ENCODE measurements at places on chromosomes 11 and 22.

DNA sequence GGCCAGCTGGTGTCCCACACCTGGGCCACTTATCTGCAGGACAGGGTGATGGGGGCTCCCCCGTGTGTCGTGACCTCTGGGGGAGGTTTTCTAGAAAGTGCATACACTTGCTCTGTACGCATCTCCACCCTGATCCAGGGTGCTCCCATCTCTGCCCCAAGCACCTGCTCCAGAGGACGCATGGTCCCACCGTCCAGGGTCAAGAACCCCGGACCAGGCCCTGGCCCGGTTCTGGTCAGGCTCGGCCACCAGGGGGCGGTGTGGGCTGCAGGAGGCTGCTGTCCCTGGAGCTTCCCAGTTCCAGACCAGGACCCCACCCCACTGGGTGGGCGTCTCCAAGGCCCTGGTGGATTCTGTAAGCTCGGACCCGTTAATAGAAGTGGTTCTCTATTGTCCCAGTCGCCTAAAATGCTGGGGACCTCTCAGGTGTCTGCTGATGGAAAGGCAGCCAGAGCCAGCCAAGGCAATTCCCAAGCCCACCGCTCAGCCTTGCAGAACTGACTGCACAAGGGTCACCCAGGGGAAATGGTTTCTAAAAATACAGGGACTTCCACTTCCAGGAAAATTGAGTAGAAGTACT, 34.7 kb upstream of the SEPTIN5 start:
- no peak for ATAC-seq

GRCh38 chr11:1773131-1773993, 9.6 kb upstream of the CTSD start:
- ATAC-seq = no peak

DNA sequence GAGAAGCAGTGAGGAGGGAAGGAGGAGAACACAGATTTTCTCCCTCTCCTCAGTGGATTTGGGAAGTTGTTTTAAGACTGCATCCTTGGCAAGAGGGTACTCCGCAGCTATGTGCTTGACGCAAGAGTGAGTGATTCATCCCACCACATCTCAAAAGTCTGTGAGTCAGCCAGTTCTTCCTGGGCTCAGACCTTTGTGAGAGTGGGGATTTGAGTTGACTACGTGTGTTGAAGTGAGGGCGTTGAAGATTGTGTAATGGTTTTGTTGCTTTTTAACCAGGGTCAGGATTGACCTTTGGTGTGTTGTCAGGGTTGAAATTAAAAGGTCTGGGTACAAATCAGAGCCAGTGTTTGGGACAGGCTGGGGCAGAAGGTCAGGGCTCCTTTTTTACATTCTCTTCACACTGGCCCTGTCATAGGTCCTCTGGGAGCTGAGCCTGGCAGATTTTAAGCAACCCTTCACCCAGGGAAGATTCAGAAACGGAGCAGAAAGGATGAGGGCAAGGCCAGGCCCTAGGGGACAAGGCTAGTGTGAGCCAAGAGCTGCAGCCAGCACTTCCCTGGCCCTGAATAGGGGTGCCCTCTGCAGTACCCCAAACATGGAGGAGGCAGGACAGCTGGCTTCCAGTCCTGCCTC, 4.2 kb upstream of the C11orf86 start:
- ATAC-seq = no peak

GRCh38 chr22:21981874-21982273, 713 bp downstream of the TOP3B start:
- no peak for ATAC-seq

GRCh38 chr11:123408619-123409455, 21.2 kb upstream of the GRAMD1B start:
- no peak for ATAC-seq

- ATAC-seq = peak; percentile 95
Measured at GRCh38 chr11:111378861-111379601, at the start of gene POU2AF1. POU2AF1 (minus strand) TSS chr11:111379275; CDS start chr11:111379177, 98 bp downstream.

DNA sequence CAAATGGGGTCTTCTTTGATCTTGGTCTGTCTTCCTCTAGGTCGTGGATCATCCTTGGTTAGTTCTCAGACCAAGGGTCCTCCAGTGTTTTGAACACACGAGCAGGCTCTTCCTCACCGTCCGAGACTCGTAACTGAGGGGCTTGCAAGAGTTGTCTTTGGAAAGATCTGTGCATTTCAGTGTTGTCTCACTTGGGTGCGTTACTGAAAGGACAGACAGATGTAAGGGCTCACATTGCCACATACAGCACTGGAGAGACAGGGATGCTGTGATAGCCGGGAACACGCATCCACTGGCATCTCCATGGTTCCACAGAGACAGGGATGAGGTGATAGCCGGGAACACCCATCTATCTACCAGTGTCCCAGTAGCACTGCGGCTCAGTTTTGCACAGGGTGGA, 15.7 kb downstream of the GLB1L2 start:
- no peak for ATAC-seq

DNA sequence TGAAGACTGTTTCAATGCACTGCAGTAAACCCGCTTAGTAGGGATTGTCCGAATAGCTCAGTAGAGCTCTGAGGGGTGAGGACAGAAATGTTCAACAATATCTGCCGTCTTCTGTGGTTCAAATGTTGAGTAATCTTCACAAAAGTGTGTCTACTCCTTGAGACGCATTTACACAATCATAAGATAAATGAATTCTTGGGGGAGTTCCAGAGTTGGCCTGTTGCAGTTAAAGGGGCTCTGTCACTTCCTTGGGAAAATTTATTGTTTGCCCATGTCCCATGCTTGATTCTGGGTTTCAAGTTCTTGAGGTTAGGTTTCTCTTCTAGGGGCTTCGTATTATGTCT, 614 bp downstream of the ANO3 start:
- no peak for ATAC-seq

DNA sequence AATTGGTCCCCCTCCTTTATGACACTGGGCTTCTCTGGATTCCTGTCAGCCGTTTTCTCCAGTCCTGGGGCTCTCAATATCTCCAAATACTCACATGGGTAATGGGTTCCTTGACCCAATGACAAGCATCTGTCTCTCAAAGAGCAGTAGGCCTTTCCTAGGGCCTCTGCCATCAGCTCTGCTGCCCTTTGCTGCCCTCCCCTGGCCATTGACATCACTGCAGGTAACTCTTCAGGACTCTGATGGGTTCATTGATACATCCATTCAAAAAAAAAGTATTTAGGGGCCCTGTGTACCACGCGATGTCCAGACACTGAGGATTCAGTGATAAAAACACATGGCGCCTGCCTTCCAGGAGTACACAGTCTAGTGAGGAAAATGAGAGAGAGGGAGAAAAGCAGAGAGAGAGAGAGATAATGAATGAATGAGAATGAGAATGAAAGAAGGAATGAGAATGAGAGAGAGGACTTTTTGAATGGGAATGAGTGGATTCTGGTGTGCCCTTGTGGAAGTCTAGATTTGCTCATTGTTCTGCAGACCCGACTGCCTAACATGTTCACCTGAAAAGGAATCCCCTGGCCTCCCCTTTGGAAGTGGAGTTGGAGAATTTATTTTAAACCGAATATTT, 42.6 kb upstream of the OLFML1 start:
- ATAC-seq = peak; percentile 83

GRCh38 chr22:40522141-40522540, 114.4 kb downstream of the MRTFA start:
- no peak for ATAC-seq

DNA sequence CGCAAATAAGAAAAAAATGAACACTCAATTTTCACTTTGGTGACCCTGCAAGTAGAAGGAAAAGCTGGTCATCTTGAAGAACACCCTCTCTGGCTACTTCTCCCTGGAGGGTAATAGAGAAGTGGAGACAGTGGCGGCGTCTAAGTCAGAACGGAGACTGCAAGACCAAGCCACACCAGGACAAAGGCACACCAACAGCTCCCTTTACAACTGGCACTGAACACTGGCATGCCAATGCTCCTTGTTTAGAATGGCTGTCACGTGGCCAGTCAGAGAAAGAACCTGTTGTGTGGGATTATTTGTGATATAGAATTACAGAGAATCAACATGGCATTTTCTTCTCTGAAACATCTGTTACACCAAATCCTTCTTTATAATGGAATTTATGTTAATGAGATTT, 61.3 kb upstream of the YPEL1 start:
- ATAC-seq = no peak

GRCh38 chr11:1281326-1281973, 28.0 kb downstream of the TOLLIP start:
- no peak for ATAC-seq

DNA sequence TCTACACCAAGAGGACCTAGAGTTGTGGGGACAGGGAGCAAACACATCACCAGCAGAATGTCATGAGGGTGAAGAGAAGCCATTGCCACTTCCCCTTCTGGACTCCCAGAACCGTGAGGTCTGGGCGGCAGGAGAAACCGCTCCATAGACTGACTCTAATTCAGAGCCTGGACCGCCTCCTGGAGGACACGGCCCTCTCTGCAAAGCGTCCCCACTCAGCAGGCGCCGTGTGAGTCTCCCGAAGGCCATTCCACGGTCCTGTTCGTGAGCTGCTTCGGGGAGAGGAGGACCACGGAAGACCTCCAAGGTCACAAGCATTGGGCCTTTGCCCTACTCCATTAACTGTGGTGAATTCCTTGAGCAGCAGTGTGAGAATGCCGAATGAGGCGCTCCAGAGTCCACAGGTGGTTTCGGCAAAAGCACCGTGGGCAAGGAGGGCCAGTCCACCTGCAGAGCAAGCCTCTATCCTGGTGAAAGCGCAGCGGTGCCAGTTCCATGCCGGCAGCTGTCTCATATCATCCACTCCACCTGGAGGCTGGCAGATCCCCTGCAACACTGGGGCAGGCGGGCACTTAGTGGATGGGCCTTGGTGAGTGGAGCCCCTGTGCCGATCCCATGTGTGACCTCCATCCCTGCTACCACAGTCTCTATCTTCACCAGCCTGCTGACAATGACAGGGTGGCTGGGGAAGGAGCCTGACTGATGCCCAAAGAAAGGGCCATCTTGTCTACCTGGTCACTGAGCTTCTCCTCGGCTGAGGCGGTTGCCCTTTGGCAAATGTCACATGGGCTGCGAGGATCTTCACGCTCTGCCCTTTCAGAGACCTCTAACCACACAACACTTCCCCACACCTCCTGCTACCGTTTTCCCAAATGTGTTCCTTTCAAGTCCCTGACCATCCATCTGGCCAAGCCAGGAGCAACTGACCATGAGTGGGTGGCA, 7.5 kb downstream of the C11orf21 start:
- ATAC-seq = no peak

DNA sequence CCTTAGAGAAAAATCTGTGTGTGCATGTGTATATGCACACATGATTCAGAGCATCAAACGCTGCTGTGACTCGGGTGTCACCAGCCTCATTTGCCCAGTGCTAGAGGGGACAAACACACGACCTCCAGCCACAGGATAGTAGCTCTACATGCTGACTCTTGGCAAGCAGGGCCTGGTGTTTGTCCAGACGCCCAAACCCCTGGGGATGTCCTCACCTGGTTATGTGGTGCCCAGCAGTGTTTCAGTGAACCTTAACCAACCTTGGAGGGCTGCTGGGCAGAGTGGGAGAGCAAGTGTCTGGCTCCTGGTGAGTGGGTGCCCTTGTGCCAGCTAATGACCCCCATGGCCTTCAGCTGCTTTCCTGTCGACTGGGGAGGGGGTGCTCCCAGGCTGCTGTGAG, 26.7 kb downstream of the IGLL1 start:
- ATAC-seq = no peak

DNA sequence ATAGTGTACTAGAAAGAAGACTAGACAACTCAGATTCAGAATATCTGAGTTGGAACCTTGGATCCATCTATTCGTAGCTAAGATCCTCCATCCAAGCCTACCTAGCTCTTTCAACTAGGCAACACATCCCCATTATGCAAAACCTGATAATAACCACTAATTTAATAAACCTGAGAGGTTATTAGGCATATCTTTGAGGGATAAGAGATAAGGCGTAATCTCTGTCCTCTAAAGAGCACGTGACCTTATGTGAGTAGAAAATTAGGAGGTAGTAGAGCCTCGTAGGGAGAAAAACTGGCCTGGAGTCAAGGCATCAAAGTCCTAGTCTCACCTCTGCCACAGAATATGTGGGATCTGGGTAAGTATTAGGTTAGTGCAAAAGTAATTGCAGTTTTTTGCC, 87.8 kb downstream of the FAM168A start:
- no peak for ATAC-seq

- ATAC-seq = no peak
Measured at GRCh38 chr11:64472593-64473455, 113.9 kb downstream of the RPS6KA4 start.

DNA sequence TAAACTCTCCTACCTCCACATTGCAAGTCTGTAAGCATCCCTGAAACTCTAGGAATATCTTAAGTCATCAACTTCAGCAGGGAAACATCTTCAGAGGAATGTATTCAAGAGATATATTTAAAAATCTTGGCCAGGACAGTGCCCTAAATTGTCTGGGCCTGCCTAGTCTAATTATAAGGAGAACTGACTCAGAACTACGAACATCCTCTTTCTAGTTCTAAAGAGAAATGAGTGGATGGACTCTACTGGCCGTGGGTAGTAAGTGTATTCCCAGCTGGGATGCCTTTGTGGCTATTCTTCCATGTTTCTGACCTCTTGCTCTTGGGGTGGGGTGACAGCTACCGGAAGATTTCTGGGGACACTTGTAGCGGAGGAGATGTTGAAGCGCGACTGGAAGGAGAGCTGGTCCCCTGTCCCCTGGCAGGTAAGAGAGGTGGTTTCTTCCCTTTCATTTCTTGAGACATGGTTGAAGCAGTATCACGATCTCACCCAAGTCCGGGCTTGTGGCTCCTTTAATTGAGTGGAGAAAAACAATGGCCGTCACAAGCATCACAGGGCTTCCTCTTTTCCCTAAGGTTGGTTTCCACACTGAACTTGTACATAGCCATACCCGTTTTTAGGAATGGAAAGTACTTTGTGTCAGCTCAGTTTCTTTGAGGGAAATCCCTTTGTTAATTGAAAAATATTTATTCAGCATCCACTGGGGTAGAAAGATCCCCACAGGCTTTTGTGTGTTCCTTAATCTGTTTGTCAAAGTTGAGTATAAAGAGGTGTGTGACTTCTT, 97.7 kb upstream of the SORL1-AS1 start:
- no peak for ATAC-seq

DNA sequence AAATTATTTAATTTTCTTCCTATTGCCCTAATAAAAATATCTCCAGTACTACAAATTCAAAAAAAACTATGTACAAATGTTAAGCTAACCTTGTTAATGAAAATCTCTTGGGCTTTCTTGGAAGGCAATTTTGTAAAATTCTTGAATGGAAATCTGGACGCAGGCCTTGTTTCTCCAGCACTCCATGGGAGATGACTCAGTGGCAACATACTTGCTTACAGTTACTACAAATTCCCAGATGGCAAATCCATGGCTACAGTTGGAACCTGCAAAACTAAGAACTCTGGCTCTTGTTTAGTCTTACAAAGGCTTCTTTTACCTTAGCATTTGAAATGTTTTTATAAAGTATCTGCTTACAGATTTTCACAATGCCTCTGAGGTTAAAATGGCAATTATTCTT, 725.2 kb downstream of the DLG2 start:
- no peak for ATAC-seq

- peak; percentile 44 for ATAC-seq
Measured at GRCh38 chr11:2531277-2531986, 86.6 kb downstream of the KCNQ1 start.

DNA sequence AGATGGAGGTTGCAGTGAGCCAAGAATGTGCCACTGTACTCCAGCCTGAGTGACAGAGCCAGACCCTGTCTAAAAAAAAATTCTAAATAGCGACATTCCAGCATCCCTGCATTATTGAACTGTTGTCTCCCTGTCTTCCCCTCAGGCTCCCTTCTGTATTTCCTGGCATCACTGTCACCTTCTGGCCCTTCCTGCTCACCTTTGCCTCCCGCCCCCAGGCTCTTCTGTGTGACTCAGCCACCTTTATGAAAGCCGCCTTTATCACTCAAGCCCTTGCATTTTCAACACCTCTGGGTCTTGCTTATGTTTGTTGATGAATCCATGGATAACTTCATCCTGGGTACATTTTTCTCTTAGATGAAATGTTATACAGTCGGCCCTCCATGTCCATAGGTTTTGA, 21.1 kb downstream of the UBASH3B start:
- no peak for ATAC-seq
